Activated naive CD4-positive, alpha-beta T cell treated with anti-CD3 and anti-CD28 coated beads for 36 hours (primary cell): ENCODE measurements at places on chromosomes 4 and X. TPM values are rescaled to one million over a fixed set of nuclear protein-coding genes. Genes with fewer than 3 reads are reported as not detected.
A peak's percentile ranks its signal among the peaks of the same experiment; 100 is the strongest.

AWAT2 gene
- not detected for total RNA-seq

MMRN1 gene
- total RNA-seq: 0.05 TPM

P2RY8 gene
- total RNA-seq: 9.8 TPM

FAM47E gene
- total RNA-seq: not detected

HSD17B10 gene
- total RNA-seq: 75.2 TPM

CLDN2 gene
- total RNA-seq: not detected

HELQ gene
- total RNA-seq: 10.9 TPM

RNF212 gene
- total RNA-seq: 2.2 TPM

SLC9B1 gene
- 3.5 TPM for total RNA-seq

GPR82 gene
- not detected for total RNA-seq

EFHC2 gene
- total RNA-seq: 0.79 TPM

TIGD4 gene
- 0.07 TPM for total RNA-seq

DNA sequence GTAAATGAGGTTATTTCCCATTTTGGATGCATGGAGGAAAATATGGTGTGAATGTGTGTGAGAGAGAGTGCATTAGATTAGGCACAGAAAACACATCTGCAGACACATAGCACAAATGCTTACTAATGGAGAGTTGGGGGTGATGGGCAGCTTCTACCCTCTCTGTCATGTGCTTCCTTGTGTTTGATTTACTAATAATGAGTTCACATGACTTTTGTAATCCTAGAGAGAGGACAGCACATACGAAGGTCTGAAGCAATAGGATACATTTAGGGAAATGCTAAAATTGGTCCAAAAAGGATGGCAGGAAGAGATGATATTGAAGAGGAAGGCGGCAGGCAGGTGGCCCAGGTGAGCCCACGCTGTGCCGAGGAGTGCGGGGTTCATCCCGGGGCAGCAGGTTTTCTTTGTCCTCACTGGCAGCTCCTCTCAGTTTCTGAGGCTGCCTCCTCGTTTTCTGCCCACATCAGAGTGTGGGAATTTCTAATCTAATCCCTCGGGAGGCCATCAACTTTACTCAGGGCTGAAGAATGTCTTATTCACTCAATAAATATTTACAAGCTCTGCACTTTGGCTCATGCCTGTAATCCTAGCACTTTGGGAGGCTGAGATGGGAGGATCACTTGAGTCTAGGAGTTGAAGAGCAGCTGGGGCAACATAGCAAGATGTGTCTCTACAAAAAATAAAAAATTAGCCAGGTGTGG lies 15.9 kb upstream of the MAP9 start:
- no peak for DNase-seq

- DNase-seq: no peak
Observed at GRCh38 chr4:20196476-20196875, 55.2 kb upstream of the SLIT2 start.

DNA sequence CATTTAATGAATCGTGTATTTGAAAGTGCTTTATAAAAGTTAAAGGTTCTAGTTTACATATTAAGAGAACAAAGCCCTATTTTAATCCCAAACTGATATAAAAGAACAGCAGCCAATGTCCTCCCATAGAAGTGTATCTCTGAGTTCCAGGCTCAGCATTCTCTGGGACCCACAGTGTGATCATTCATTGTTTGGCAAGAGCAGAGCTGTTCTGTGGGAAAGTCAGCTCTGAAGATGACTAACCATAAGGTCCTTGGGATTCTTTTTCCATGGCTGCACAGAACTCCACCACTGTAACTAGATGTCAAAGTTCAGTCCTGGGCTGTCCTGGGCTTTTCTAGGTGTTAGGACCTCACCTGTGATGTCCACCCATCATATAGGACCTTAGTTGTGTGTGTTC lies 157.0 kb upstream of the TLL1 start:
- no peak for DNase-seq

- peak; percentile 47 for DNase-seq
Observed at GRCh38 chrX:47623540-47624027, 3.9 kb upstream of the SYN1 start.

- no peak for DNase-seq
Observed at GRCh38 chr4:5787311-5787710, 76.3 kb downstream of the EVC start.

GRCh38 chr4:169745291-169745690 lies 12.5 kb downstream of the HPF1 start:
- DNase-seq: no peak

DNA sequence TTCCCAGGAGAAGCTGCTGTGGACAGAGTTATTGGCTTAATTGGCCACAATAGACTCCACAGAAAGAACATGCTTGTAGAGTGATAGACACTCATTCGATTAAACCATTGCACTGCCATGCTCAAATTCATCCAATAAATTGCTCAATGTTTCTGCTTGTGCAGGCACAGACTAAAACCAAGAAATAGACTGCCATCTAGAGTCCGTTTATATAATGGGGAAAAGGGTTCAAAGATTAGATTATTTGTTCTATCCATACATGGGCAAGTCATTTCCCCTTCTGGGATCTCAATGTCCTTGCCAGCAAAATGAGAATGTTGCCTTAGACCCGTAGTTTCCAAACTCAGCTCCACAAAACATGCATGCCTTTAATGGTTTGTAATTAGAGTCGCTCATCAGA lies 8.7 kb downstream of the SMIM10 start:
- DNase-seq: no peak

GRCh38 chr4:48190839-48191238 lies 56.8 kb upstream of the TXK start:
- DNase-seq: no peak

DNA sequence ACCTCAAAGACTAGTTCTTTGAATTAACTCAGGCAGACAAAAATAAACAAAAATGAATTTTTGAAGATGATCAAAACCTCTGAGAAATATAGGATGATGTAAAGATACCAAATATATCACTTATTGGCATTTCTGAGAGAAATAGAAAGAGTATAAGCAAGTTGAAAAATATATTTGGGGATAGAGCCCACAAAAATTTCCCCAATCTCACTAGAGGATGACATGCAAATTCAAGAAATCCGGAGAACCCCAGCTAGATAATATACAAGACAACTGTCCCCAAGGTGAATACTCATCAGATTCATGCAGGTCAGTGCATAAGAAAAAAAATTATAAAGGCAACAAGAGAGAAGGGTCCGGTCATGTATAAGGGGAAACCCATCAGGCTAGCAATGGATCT lies 129.1 kb downstream of the CXXC4 start:
- DNase-seq: no peak

GRCh38 chr4:172096786-172097185 lies 283.6 kb downstream of the GALNTL6 start:
- no peak for DNase-seq

- no peak for DNase-seq
Observed at GRCh38 chr4:1859389-1859753, 3.4 kb upstream of the LETM1 start.

DNA sequence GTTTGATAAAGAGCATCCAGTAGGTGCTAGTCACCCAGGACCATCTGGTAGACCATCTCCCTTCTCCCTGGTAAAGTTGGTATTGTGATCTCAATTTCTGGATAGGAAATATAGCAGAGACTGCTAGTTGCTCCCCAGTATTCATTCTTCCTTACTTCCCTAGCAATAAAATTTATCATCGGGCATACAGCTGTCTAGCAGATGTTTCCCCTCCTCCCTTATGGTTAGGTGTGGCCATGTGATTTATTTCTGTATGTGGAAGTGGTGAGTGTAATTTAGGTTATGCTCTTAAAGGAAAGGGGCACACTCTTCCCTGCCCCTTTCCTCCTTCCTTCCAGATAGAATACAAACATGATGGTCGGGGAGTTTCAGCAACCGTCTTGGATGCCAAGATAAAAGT lies 12.3 kb upstream of the KCND1 start:
- no peak for DNase-seq

DNA sequence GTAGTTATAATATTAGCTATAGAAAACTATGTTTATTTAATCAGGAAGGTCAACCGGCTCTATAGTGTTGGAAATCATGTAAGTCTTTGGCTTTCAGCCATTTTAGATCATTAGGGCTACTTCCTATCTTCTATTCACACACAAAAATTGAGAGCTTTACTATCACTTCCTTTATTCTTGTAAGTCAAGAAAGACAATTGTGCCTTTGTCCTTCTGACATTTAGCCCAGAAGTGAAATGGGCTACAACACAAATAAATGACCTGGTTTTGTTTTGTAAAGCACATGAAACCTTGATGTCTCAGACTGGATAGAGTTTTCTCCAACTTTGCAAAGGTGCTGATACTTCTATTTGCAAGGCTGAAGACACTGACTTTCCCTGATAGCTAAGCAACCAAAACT lies 122.4 kb upstream of the ACSL4 start:
- no peak for DNase-seq

DNA sequence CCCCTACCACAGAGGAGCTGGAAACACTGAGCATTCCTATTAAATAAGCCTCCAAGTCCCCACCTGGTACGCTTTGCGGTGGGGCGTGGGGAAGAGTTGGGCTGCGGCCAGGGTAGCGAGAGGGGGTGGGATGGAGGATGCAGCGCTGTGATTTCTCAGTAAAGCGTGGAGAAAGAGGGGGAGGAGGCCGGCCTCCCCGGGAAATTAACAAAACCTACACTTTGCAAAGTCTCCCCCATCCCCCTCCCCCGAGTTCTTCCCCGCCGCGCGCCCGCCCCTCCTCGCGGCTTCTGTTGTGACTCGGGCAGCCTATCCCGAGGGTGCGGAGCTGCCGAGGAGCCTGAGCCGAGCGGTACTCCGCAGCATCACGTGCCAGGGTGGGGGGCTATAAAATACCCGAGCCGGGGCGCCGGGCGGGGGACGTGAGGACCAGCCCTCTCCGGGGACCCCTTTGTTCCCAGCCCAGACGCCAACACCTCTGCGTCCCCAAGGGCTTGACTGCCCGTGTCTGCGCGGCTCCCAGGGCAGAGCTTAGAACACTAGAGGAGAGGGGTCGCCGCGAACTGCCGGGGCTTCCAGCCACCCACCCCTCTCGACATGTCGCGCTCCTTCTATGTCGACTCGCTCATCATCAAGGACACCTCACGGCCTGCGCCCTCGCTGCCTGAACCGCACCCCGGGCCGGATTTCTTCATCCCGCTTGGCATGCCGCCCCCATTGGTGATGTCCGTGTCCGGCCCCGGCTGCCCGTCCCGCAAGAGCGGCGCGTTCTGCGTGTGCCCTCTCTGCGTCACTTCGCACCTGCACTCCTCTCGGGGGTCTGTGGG lies at the start of gene GSX2:
TSS of gene GSX2 (plus strand) at position 416 of the 827 bp plus-strand sequence. CDS start at position 598, 182 bp downstream.
- DNase-seq: peak; percentile 23

DNA sequence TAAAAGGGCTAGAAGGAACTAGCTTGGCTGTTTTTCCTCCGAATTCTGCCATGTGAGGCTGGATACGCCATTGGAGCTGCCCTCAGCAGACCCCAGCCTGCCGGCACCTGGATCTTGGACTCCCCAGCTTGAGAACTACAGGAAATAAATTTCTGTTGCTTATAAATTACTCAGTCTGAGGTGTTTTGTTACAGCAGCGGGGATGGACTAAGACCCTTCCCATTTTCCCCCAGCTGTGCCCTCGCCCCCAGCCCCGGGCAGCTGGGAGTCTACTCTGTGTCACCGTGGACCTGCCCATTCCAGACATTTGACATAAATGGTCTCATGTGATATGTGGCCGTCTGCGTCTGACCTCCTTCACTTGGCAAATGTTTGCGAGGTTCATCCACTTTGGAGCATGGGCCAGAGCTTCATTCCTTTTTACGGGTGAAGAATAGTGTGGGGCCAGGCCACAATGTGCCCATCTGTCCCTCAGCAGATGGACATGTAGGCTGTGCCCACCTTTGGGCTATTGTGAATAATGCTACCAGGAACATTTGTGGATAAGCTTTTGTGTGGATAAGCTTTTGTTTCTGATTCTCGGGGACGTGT lies 30.7 kb upstream of the SPON2 start:
- peak; percentile 1 for DNase-seq

DNA sequence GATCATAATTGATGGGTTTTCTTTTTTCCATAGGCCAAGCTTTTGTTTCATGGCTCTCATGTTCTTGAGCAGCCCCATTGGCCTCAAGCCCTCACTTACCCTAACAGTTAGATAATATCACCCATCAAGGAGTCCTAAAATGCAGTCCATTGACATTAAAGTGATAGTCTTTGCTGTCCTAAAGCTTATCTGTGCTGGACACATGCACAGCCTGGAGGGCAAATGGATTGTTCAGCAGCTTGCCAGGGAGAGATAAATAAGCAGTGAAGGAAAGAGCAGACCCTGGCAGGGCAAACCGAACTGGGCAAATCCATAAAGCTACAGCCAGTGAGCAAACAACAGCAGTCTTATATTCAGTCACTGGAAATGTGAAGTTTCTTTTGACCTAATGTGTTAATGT lies 199.6 kb upstream of the MID1 start:
- DNase-seq: no peak

- no peak for DNase-seq
Observed at GRCh38 chrX:75781611-75782010, 3.4 kb downstream of the MAGEE2 start.

- no peak for DNase-seq
Observed at GRCh38 chrX:84715315-84715714, 213.1 kb upstream of the HDX start.

DNA sequence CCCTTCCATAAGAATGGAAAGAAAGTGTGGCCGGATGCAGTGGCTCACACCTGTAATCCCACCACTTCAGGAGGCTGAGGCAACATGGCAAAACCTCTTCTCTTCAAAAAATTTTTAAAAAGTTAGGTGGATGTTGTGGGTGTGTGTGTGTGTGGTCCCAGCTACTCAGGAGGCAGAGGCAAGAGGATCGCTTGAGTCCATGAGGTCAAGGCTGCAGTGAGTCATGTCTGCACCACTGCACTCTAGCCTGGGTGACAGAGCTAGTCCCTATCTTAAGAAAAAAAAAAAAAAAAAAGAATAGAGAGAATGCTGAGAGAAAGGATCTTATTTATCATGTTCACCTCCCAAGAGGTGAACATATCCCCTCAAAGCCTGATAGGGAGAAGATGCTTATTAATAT lies 492.1 kb upstream of the SMIM31 start:
- DNase-seq: no peak

GRCh38 chr4:156633847-156634246 lies 337.8 kb downstream of the PDGFC start:
- no peak for DNase-seq

DNA sequence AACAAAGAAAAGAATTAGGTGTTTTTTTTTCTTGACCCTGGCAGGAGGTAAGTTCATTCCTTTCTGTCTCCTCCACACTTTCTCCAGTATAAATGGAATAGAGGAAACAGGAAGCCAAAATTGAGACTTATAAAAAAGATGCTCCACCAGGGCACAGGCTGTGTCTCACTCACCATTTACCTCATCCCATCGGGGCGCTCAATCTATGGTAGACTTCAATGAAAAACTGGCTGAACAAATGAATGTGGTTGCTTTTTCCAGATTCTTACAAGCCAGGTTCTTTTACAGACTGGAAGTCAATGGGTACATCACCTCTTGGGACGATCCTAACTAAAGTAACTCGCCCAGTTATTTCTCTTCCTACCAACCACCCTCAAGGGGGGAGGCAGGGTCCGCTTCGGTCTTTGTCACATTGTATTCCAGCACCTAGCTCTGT lies 685 bp downstream of the COMMD8 start:
- DNase-seq: no peak

- DNase-seq: no peak
Observed at GRCh38 chr4:138310498-138310897, 68.3 kb upstream of the SLC7A11 start.
